Activated effector memory CD4-positive, alpha-beta T cell treated with anti-CD3 and anti-CD28 coated beads, Interleukin-2, amount 50 U/mL, for 16 hours (primary cell): ENCODE measurements at places on chromosomes 12 and 14.

DNA sequence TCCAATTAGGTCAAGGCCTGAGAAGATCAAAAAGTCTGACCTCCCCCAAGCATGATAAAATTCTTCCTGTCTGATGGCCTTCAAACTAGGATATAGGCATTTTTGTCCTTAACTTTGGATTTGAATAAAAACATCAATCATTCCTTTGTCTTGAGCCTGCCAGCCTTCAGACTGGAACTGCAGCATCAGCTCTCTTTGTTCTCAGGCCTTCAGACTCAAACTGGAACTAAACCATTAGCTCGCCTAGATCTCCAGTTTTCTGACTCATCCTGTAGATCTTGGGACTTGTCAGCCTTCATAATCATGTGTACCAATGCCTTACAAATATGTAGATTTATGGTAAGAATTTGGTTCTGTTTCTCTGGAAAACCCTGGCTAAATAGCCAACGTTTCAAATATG is 721.7 kb downstream of the GALC start:
- no peak for DNase-seq

DNA sequence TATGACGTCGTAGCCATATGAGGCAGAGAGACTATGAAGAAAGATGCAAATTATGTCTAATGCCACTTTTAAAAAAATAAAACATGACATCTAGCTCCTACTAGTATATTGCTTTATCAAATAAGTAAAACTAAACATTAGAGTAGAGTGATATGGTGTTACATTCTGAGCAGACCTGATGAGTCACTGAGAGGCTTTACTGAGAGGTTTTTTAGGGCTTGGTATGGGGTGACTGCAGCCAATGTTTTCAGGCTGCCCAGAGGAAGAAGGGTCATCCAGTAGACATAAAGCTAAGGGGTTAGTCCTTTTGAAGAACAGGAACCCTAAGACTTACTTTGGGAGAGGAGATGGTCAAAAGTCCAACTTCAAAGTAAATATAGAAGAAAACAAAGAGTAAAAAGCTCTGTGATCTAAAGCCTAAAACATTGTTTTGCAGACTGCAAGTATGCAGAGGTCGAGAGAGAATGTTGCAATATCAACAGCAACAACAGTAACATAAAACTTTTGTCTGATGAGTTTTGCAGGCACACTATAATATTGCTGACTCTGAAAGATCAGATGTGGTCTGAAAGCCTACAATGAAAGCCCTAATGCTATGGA is 774.7 kb downstream of the TMTC2 start:
- no peak for DNase-seq

GRCh38 chr12:47650469-47650868 is 55.4 kb downstream of the RPAP3 start:
- DNase-seq, result no peak

- no peak for DNase-seq
Observed at GRCh38 chr12:65881965-65882413, 57.7 kb downstream of the HMGA2 start.

- DNase-seq, result no peak
Observed at GRCh38 chr14:50984036-50984710, 39.9 kb upstream of the PYGL start.

GRCh38 chr12:15726027-15726877 is 62.9 kb downstream of the EPS8 start:
- DNase-seq, result no peak

DNA sequence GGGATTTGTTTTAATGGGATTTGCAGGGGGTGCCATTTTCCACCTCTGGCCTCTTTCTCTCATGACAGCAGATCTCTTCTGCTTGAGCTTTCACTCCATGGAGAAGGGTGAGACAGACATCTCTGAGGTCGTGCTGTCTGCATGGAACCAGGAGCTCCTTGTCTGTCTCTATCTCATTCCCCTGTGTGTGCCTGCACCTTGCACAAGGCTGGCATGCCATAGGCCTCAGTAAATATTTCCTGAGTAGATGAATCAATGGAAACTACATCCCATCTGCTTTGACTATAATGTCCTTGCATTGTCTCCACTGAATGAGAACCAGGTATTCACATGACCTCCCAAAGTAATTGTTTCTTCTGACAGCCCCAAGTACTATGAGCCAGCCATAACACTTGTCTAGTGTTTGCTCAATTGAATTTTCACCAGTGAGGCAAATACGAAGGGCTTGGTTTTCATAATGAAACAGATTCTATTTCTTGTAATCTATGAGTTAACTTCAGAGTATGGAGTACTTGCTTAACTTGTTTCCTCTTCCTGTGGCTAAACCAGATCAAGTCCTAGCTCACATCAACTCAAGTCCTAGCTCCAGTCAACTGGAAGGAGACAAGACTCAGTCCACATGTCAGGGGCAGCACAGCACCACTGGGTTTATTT is 32.3 kb downstream of the KCNK13 start:
- no peak for DNase-seq

GRCh38 chr12:100860611-100861010 is 66.0 kb downstream of the ANO4 start:
- DNase-seq, result no peak

DNA sequence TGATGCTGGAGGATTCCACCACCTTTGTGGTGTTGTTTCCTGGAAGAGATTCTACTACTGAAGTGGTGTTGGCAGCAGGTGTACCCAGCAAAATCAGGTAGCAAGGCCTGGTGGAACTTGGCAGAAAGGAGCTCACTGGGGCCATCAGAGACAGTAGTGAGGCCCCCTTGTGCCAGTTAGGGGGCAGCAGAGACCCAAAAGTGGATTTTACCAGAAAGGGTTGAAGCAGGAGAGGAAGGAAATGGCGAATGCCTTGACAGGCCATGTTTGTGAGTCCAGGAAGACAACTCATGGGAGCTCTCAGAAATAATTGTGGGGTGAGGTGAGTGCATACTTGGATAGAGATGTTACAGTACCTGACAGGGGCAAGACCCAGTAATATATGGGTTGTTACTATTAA is 137.7 kb upstream of the FGD4 start:
- DNase-seq, result no peak

- DNase-seq, result no peak
Observed at GRCh38 chr14:64324895-64325294, 30.7 kb upstream of the ESR2 start.

- no peak for DNase-seq
Observed at GRCh38 chr12:68779280-68779679, 28.7 kb upstream of the MDM2 start.

GRCh38 chr12:132622437-132623071 is 4.0 kb downstream of the P2RX2 start:
- no peak for DNase-seq

DNA sequence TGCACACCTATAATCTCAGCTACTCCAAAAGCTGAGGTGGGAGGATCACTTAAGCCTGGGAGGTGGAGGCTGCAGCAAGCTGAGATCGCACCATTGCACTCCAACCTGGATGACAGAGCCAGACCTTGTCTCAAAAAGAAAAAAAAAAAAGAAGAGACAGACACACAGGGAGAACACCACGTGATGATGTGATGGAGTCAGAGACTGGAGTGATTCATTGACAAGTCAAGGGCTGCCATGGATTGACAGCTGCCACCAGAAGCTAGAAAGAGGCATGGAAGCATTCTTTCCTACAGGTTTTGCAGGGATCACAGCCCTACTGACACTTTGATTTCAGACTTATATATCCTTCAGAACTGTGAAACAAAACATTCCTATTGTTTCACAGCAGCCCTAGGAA is 3.5 kb upstream of the HCFC2 start:
- no peak for DNase-seq

- DNase-seq, result no peak
Observed at GRCh38 chr12:120680165-120680738, 6.7 kb upstream of the MLEC start.

DNA sequence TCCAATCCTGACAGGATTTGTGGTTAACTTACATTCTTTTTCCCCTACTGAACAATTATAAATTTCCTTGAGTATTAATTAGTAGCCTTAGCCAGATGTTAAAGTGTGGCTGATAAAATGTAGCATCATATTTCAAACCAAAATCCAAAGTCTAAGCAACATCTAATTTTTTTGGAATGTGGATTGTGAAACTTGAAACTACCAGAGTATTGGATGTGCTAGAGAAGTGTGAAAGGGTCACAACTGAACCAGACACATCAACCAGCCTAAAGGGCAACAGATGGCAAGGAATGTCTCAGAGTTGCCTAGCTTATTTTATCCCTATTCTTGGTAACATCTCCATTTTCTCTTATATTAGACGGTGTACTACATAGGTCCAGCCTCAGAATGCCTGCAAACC is 153.1 kb upstream of the DCN start:
- no peak for DNase-seq

DNA sequence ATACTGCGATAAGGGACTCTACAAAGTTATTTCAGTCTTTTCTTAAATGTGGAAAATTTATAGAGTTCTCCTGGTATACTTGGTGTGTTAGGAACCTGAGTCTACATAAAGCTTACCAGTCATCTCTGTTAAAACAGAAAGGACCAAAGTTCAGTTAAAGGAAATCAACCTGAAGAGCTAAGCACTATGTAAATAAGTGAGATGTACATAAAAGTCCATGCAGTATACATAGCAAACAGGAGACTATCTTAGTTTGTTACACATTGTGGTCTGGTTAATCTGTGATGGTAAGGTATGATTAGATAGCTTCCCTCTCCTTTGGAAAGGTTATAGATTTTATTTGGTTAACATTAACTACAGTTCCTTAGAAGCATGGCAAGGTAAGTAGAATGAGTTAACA is 75.9 kb downstream of the ATP2B1 start:
- no peak for DNase-seq

- DNase-seq, result no peak
Observed at GRCh38 chr14:38206689-38207376, 871 bp upstream of the SSTR1 start.

- DNase-seq, result no peak
Observed at GRCh38 chr14:92997343-92998061, 74.6 kb downstream of the CHGA start.

DNA sequence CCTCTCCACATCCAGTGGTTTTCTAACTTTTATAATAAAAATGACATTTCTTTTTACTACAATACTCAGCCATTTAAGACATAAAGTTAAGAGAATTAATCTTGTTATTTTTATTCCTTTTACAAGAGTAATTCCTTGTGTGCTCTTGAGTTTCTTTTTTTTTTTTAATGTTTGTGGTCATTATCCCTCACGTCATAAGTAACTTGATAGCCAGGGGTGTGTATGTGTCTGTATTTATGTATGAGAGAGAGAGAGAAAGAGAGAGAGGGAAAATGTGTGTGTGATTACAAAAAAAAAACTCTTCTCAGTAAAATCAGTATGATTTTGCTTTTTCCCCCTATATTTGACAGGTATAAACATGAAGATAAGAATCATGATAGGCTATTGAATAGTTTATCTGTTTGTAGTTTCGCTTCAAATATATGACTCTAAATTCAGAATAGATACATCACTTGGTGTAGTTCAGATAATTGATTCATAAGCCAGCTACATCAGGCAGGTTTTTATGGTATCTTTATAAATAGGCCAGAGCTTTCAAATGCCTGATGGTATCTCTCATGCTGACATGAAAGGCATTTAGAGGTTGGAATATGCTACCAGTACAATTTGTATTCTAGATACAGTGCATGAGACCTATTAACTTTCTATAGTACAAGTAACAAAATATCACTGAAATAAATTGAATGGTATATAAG is 34.9 kb downstream of the RERGL start:
- no peak for DNase-seq

GRCh38 chr12:58668871-58669270 is 251.4 kb downstream of the LRIG3 start:
- DNase-seq, result no peak

DNA sequence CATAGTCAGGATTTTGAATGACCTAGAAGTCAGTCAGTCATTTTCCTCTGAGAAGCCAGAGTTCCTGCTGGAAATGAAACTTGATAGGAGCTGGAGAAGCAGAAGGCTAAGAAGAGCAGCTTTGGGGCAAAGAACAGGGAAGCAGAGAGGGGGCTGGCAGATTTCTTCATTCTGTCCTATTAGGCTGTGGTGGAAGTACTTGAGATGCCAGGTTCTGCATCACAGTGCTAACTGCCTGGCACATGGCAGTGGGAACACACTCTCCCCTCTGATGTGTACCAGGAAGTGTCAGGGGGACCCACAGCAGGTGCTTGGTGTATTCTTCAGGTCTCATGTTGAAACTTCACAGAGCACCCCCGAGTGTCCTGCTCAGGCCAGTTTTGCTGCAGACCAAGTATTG is 61.0 kb downstream of the SUSD6 start:
- no peak for DNase-seq
